ENCODE measurements at places on chromosomes 3 and 15.

DNA sequence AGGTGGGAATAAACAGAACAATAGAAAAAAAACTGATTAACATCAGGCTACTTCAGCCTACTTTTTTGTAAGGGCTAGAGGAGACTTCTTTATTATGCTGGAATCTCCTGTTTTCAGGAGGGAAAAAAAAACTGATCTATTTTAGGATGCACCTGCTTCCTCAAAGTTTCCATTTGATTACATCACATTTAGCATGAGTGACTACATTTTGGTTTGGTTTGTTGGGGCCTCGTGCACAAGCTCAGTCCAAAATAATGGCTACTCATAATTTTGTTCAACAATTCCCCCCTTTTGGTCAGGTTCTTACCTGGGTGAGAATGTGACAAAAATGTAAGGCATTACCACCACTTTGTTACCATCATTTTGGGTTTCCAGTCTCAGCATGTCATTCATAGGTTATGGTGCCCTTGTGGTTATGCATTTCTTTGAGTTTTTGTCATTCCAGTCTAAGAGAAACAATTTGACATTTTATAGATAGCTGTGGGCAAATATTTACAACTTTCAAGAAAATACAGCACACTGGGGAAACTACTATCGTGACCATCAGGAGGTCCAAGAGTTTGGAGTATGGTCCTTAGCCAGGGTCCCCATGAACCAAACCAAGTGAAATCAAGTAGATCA, 93.6 kb upstream of the ATP11B start:
- DNase-seq = no peak

GRCh38 chr15:90000186-90001001, 730 bp upstream of the ZNF710 start:
- DNase-seq = no peak

- no peak for DNase-seq
Measured at GRCh38 chr15:69117431-69117871, 43.0 kb upstream of the GLCE start.

DNA sequence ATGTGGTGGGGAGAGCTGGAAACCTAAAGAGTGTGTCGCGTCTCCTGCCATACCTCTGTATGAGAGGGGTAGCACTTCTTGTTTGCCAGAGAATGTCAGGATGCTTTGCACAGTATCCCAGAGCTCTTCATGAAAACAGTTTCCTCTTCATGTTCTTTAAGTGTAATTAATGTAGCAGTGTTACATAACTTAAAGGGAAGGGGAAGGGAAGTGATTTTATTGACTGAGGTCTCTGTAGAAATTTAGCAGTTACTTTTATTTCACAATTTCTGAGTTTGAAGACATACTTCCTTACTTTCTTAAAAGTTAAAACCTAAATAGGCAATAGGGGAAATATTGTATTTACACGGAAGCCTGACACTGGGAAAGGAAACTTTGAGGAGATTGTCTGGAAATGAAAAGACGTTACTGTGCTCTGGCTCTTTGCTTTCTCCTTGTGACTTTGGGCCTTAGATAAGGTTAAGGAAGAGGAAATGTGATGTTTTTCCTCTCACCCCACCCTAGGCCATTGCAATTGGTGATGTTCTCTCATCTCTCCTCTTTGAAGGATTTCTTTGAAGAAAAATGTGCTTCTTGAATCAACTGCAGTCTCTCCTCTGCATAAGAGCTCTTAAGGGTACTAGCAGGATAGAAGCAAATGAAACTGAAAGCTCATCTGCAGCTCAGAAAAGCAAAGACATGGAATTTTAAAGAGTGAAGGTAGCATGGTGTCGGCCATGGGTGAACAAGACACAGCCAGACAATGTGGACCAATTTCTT, 6.0 kb downstream of the NXPE3 start:
- no peak for DNase-seq

Measured in D721Med (cell line).